CD4-positive, alpha-beta T cell (primary cell): ENCODE measurements at places on chromosomes 16 and 17.

GRCh38 chr17:71496552-71496951 is 624.3 kb upstream of the SOX9 start:
- DNase-seq: no peak

DNA sequence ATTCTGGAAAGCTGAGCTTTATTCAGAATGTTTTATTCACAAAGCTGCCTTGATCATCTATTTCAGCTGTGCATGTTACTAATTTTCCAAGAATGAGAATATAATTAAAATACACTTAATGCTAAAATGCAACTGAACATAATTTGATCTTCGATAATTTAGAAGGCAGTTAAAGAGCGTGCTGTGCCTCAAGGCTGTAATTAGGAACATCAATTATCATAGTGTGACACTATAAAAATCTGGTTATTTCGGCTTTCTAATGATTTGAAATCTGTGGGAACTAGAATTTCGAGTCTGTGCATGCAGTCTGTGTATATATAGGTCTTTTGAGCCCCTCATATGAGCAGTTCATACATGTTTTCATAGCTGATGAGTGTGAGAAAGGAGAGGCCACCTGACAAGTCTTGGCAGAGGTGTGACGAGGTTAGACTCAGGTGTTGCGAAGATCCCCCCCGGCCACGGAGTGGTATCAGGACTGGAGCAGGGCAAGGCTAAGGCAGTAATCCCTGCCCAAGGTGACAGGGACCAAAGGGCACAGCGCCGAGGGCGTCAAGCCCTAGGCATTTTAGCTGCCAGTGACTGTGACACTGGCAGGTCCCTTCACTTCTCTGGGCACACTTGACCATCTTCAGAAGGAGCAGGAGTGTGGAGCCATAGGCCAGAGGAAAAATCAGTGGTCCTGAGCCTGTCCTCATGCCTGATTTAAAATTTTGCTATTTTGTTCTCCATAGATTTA is 328.5 kb downstream of the SNX29 start:
- DNase-seq: no peak

DNA sequence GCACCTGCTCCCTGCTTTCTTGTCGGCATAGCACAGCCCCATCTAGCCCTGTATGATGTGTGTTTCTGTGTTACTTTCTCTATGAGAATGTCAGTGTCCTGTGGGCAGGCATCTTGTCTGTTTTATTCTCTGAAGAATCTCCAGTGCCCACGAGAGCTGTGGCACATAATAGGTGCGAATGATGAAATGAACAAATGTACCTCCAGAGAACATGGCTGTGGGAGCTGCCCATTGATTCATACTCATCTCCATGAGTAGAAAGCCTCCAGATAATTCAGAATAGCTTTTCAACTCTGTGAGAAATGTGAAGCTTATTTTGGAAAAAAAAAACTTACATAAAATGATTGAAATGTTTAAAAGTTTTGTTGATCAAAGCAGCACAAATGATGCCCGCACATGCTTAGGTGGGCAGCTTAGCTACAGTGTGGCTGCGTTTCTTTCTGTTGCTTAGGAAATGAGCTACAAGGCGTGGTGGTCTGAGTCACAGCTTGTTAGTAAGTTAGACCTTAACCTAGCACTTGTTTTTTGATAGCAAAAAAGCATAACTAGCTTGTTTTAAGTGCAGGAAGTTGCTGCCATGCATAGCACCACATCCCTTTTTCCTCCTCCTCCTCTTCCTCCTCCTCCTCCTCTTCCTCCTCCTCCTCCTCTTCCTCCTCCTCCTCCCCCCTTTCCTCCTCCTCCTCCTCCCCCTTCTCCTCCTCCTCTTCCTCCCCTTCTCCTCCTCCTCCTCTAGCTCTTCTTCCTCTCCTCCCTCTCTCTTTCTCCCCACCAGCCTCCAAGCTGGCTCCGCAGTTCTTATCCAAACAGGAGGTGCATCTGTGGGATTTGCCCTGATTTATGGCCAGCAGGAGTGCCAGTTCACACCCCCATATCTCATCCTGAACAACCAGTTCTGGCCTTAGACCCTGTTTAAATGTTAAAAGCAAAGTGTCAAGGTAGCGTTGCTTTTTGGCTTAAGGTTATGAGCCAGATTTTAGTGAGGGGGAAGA is 221.5 kb downstream of the IRF8 start:
- DNase-seq: no peak

DNA sequence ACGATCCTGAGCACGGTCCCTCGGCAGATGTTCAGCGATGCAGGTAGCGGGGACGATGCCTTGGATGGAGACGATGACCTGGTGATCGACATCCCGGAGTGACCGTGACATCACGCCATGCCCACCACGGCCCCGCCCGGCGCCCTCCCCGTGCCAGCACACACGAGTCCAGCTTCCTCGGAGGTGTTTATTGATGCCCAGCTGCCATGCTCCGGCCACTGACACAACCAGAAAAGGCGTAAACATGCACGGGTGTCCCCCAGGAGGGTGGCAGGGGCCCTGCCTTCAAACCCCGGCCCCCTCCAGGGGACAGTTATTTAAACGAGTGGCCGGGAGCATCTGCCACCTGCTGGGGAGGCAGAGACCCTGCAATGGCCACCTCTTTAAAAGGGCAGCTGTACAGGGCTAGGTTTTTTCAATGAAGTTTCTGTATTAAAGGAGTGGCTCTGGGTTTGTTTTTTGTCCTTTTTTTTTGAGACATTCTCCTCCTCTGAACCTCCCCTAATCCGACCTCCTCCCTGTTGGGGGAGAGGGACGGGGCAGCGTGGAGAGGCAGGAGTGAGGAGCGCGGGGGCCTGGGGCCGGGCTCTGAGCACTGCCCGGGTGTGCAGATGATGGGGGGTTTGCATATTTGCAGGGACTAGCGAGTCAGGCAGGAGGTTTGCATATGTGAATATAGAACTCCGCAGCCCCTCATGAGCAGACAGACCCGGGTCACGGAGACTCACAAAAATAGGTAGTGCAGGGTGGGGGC is 5.3 kb downstream of the DOC2A start:
- DNase-seq: no peak

GRCh38 chr16:79658301-79659033 is 57.9 kb upstream of the MAF start:
- no peak for DNase-seq

DNA sequence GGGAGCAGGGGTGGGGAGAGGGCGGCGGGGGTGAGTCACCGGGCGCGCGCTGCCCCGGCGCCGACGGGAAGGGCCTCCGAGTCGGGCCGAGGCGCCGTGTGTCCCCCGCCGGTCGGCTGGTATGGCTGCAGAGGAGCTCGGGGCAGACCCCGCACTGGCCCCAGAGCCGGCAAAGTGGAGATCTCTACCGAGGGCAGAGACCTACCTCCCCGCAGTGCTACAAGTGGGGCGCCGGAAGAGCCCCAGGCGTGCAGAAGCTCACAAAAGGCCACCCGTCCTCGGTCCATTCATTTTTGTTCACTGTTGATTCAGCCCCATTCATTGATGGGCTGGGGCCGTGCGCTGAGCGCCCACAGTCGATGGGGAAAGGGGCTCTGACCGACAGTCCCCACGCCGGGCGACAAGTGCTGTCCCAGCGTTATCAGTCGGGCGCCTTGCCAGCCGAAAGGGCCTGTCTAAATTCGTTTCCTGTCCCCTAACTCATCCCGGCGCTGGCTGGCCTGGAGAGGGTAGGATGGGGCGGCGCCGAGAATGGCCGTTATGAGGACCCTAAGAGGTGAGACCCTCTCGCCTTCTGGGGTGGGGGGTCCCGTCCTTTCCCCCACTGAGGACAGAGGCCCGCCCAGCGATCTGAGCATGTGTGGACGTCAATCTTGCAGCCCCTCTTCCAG is 709 bp upstream of the ENO3 start:
- DNase-seq: no peak

- no peak for DNase-seq
Measured at GRCh38 chr16:81739503-81739902, 39.6 kb upstream of the PLCG2 start.

DNA sequence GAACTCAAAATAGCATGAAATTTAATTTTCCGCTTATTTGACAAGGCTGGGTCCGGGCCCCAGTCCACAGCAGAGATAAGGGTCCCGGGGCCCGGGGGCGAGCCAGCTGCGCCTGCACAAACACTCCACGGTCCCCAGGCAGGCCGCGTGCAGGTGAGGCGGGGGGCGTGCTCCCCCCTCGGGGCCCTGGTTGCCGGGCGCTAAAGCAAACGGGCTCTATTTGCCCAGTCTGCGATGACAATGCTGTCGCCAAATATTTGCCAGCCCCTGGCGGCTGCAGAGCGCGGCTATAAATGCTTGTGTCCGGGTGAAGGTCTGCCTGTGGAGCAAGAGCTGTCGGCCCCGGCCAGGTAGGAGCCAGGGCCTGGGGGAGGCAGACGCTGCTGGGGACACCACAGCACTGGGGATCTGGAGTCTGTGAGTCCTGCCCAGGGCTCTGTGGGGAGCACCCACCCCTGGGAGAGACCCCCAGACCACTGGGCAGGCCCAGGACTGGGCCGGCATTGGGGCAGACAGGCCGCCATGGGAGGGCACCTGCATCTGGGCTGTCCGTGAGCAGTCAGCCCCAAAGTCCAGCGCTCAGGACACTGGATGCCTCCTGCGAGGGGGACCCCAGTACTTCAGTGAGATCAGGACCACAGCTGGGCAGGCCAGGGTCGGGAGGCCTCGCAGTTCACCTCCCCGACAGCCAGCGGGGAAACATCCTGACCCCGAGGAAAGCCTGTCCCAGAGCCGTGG is at the start of gene PERCC1:
TSS of gene PERCC1 (plus strand) at position 320 of the 738 bp plus-strand sequence. CDS start 1,516 bp downstream, outside the sequence.
- no peak for DNase-seq

GRCh38 chr16:87420026-87421002 is 28.2 kb downstream of the MAP1LC3B start:
- no peak for DNase-seq

DNA sequence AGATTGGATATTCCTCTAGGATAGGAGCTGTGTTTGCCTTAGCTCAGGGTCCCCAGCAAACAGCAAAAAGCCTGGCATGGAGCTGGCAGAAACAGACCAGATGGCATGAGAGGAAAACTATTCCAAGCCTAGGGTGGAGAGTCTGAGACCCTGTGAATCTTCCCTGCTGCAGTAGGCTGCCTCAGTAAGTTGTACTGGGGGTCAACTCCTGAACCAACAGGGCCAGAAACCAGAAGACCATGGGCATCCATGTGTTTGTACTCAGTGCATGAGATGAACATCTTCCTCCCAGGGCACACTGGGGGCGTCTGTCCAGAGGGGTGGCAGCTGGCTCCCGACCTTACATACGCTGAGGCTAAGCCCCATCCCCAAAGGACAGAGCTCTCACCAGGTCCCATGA is 214.4 kb downstream of the C16orf78 start:
- no peak for DNase-seq

DNA sequence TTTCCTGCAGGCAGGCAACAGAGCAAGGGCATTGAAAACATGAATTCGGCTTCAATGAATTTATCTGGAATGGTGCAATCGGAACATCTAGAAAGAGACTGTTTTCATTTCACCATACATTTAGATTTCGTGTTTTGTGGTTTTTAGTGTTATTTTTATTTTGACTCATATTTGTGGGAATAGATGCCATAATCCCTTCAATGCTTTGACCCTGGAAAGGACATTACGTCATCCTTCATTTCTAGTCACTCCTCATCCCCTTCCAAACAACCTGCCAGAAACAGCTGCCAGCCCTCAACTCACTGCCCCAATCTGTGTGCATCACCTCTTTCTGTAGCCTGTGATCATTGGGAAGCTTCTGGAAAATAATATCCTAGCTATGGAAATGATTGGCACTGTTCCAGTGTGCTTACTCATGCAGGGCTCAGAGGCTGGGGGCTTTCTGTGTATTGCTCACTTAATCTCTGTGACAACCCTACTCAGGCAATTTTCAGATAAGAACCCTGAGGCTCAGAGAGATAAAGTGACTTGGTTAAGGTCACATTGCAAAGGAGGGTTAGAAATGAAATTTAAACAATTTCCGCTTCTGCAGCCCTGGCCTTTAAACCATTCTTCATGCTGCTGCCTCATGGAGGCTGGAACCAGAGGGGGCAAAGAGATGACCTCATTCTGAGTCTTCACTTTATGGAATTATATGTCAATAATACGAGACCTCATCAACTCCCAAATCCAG is 9.5 kb upstream of the KSR1 start:
- no peak for DNase-seq

DNA sequence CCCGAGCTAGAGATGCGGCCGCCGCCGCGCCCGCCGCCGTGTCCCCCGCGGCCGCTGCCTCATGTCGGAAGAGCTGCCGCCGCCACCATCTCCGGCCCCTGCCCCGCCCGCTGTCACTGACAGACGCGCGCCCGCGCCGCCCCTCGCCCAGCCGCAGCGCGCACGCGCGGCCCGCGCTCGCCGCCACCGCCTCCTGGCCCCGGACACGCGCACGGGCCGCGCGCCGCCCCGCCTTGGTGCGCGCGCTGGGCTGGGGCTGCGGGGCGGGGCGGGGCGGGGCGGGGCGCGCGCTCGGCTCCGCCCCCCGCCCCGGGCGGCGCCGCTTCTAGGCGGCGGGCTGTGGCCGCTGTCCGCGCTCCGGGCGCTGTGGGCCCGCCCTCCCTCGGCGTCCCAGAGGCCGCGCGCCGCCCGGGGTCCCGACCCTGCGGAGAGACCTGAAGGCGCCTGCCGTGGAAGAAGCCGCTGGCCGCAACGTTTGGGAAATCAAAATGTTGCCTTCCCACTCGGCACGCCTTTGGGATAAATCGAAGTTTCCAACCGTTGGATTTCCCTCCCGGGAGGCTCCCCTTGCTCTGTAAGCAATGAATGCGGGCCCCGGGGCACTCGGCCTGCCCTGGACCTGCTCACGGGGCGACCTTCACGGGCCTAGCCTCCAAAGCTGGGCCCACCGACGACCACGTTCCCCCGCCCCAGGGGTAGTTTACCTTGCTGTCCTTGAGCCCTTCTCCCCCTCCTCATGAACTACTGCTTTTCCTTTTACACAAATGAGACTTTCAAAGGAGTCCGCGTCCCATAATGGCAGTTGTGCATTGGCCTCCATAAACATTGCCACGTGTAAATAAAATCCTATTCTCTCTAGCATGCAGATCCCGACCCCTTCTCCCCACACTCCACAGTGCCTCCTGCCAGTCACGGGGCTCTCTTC is at the start of gene ADCY9:
TSS of gene ADCY9 (minus strand) at position 118 of the 925 bp plus-strand sequence. CDS start 1,000 bp downstream, outside the sequence.
- peak; percentile 72 for DNase-seq

DNA sequence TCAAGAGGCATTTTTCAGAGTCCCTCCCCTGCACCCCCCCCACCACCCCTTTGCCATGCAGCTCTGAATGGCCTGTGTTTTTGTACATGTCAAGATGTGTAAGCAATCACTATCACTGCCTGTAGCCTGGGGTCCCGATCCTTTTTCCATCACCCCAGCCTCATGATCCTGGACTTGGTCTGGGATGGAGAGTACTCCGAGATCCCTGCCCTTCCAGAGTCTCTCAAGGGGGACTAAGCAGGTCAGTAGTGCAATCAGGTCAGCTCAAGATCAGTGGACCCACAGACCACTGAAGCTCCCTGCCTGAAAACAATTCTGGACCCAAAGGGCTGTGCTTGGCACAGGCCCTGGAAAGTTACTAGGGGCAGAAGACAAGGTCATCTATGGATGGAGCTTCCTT is 7.5 kb upstream of the GJD3 start:
- DNase-seq: no peak

DNA sequence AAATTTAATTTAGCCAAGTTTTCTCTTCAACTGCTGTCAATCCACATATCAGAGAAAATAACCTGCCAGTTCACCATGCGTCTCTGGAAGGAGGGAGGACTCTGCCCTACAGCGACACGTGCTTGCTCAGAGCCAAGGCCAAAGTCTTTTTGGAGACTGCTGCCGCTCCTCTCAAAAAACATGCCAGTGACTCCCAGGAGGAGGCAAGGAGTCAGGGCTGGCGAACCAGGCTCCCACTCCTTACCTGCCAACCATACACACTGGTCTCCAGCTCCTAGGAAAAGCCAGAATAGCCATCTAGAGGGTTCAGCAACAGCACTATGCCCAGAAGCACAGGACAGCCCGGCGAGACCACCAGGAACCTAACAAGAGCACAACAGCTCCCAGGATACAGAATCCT is 73.0 kb downstream of the ANKRD11 start:
- no peak for DNase-seq
